ENCODE measurements at places on chromosomes 3 and 15.

- peak; percentile 49 for DNase-seq
These were observed 77.2 kb downstream of the SCN10A start for GRCh38 chr3:38738630-38739395.

- DNase-seq: peak; percentile 28
These were observed 520 bp downstream of the GREM1 start for GRCh38 chr15:32718227-32718820.

DNA sequence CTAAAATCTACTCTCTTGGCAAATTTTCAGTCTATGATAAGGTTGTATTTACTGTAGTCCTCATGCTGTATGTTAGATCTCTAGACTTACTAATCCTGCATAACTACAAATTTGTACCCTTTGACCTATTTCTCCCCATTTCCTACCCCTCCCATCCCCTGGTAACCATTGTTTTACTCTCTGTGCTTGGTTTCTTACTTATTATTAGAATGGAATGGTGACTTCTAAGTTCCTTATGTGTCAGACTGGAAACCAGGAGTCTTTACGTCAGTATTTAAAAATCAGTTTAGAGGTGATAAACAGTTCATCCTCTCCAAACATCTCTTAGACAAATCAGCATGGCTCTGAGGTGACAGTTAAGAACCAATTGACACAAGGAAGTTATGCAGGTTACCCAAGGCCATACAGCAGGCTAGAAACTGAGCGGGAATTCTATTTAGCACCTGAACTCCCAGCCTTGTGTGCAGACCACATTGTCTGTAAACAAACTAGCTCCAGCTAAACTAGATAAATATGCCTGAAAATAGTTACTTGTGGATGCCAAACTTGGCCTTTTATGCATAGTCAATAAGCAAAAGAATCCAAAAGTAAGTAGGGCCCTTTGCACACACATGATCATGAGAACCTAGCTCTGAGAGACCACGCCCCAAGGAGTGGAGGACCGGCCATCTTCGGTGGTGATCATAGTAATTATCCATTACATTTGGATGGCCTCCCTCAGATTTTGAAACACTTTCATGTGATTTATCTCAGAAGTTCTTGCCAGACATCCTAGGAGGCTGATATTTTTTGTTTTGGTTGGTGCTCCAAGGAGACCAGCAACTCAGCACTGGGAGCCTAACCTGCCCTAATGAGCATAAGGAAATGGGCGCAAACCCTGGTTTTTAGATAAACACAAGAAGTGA, 72.3 kb upstream of the BOC start:
- no peak for DNase-seq

GRCh38 chr3:9866639-9867038, 13.4 kb downstream of the CIDEC start:
- no peak for DNase-seq

DNA sequence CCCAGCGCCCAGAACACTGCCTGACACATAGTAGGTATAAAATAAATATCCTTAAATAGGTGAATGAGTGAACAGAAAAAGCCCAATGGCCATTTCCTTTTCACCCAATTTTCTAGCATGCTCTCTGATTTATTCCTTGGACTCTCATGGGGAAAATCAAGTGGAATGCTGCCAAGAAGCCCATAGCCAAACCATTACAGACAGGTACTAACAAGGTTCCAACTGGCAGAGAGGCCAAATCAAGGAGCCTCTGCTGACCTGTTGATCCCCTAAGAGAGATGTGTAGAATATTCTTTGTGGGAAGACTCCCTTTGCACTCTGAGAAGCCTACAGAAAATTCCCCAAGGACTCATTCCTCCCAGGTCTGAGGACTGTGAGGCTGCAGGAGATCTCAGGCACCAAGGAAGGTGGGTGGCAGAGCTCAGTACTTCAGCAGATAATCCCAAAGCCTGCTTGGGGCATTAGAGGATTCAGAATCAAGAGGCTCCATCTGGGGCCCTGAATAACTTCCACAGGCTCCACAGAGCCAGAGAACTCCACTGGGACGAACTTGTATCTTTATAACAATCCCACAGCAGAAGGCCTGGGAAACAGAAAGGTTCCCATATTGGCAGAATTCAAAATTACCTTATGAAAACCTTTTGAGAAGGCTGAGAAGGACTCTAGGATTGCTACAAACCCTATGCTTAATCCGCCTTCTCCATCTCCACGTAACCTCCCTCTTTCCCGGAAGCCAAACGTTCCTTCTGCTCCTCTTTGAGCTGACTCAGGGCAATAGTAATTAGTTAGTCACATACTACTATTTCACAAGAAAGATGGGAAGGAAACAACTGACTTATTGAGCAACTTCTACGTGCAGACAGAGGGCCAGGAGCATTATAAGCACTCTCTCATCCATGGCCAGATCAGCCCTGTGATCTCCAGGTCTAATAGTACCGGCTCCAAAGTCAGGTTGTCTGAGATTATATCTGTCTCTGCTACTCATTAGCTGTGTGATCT, 34.5 kb downstream of the PRICKLE2 start:
- no peak for DNase-seq

DNA sequence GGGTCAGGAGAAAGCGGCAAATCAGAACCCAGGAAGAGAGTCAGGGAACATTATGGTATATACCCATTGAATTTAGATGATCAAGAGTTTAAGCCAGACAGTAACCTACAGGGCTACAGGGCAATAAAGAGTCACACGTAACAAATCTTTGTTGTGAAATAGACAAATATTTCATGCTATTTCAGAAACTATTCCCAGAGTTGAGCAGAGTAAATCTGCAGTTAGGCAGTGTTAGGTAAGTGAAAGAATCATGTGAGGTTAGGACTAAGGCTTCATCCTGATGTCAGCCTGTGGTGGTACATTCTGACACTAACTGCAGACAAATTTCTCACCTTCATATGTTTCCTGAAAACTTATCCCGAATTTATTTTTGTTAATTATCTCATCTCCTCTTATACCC, 153.0 kb downstream of the UBE2E2 start:
- DNase-seq: no peak

Measured in suppressor macrophage treated with lipopolysaccharide for 1 hour (primary cell).